GM04503 (cell line): ENCODE measurements at places on chromosomes 1 and 21.
A peak's percentile ranks its signal among the peaks of the same experiment; 100 is the strongest.

GRCh38 chr1:5961601-5962000 is 30.6 kb downstream of the NPHP4 start:
- DNase-seq, result no peak

DNA sequence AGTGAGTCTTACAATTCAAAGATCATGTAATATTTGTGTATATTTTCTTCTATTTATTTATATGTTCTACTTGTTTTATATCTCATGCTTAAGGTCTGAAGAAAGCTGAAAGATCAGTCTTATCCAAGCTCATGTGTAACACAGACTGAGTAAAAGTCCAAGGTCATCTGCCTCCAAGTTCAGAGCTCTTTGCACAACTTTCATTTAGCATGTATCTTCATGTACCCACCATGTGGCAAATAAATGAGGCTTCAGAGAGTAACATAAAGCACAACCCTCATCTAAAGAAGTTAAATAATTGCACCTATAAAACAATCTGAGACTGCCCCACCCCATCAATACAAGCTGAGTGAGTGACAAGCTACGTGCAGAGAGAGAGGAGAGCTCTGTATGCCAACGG is 38.5 kb upstream of the PRDX6 start:
- DNase-seq, result no peak

GRCh38 chr1:161357073-161357472 is 10.6 kb downstream of the CFAP126 start:
- no peak for DNase-seq

DNA sequence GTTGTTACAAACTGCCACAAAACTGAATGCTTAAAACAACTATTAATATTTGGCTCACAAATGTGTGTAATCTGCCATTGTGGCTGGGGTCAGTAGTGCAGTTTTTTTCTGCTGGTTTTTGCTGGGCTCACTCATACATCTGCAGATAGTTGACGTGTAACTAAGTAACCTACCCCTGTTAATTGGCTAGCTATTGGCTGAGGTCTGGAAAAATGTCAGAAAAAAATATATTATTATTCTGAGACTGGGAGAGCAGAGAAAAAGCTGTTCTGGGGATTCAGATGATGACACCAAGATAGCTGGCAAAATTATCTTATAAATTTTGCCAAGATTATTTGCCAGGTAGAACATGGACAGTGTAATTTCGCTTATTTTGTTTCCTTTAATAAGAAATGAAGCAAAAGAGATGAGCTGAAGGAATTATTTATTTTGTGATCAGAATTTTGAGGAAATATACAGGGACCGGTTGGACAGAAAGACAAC is 616.1 kb upstream of the ADAMTS5 start:
- no peak for DNase-seq

DNA sequence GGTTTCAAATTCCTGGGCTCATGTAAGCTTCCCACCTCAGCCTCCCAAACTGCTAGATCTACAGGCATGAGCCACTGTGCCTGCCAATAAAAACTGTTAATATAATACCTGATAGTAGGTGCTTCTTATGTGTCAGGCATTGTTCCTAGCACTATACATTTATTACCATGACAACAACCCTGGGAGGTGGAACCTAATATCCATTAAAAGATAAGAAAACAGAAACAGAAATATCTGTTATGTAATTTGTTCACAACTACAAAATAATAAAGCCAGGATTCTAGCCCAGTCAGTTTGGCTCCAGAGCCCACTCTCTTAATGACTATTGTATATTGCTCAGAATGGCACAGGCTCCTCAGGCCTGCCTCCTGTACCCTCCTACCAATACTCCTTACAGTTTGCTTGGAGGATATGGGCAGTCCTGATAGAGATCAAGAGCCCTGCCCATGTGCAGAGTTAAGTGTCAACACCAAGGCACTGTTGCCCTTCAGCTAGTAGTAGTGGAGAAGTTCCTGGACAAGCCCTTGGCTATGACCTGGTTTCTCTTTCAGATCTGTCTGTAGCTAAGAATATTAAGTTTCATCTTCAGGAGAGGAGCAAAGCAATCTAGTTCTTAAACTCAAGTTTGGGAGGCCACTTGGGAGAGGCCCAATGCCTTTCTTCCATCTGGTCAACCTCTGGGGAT is 22.4 kb downstream of the RPL5 start:
- DNase-seq, result no peak

- DNase-seq, result no peak
Measured at GRCh38 chr1:8021676-8022266, 4.3 kb downstream of the ERRFI1 start.

DNA sequence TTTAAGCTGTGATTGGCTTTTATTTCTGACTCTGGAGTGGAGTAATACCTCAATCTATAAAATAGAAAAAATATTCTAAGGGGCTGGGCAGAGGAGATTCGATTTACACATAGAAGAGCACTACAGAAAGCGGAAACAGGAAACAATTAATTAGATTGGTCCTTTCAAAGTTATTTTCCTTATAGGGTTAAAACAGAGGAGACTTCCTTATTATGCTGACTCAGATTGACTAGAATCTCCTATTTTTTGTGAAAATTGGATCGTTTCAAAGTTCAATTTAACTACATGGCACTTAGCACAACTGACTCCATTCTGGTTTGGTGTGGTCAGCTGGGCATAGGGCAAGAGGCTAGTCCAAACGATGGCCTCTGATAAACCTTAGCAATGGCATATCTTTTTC is 48.3 kb upstream of the NCAM2 start:
- DNase-seq, result no peak

- DNase-seq, result no peak
Measured at GRCh38 chr1:61073871-61074270, 8.5 kb upstream of the NFIA start.

- DNase-seq, result no peak
Measured at GRCh38 chr21:44836666-44837471, 19.0 kb upstream of the SUMO3 start.

- DNase-seq, result no peak
Measured at GRCh38 chr1:166703141-166703540, 136.1 kb upstream of the POGK start.

DNA sequence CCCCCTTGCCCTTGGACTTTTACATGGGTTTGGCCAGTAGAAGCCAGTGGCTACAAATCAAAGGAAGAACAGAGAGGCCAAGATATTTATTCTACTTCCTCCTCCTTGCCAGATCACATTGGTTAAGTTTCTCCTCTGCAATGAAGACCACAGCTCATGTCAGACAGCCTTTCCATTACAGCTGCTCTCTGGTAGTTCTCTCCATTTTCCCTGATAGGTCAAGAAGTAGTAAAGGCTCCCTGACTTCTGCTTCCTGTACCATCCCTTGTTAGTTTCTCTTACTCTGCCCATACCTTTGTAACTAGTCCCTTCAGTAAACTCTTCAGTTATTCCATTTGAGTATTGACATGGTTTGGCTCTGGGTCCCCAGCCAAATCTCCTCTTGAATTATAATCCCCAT is 27.8 kb downstream of the NME7 start:
- no peak for DNase-seq

GRCh38 chr1:6108937-6109614 is 63.4 kb downstream of the KCNAB2 start:
- no peak for DNase-seq

DNA sequence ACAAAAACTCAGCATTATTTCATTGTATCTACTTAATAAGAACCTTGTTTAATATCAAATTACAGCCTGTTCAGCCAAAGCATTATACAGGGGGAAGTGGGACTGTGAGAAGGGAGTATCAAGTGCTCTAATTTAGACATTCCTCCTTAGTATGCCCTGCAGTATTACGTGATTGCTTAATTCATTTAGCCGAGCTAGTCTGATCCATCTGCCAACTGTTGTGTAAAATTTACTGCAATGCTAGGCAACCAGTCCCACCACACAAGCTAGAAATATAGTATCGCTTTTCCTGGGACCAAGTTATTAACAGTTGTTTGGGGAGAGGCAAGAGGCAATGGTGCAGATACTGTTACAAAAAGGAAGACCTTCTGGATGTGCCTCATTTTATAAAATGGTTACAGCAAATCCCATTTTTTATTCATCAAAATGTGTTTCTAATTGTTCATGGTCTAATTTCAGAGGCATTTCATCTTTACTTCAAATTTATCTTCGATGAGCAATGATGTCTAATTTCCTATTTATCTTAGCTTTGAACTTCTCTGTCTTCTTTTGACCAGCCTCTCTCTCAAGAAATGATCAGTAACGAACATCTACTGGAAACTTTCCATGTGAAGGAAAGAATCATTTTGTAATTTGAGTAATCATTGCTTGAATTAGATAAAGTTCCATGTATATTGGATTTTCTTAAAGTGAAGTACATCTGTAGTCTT is 283.3 kb downstream of the DUSP10 start:
- peak; percentile 84 for DNase-seq

- DNase-seq, result no peak
Measured at GRCh38 chr1:8938232-8938999, 7.3 kb upstream of the CA6 start.

GRCh38 chr1:2544093-2544874 is 11.9 kb upstream of the TNFRSF14 start:
- no peak for DNase-seq

DNA sequence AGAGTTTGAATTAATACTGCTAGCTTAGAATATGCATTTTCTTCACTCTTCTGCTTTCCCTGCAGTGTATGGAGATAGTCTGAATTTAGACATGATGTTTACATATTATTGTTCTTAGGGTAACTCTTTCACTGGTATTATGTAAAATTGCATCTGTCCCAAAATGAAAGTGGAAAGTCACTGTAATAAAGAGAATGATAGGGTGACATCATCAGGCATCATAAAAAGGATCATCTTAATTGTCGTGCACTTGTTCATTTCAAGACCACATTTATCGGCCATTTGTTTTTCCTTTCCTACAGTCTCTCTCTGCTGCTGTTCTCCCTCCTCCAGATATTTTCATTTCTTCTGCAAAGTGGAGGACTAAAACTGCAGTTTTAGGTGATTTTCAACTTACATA is 61.9 kb upstream of the ZNF281 start:
- no peak for DNase-seq

DNA sequence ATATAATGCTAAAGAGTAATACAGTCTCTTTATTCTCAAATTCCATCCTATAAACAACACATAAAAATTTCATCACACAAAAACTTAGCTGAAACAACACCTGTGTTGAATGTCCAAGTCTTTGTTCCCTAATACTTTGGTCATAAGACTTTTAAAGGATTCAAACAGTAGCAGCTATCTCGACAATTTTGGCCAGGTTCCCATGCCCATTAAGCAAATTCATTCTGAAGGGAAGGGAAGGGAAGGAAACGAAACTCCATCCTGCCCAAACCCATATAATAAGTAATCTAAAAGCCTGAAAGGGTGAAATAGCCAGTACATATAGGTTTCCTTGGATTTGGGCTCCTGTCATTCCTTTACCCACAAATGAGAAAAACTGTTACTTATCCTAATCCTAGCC is 7.5 kb downstream of the IVNS1ABP start:
- no peak for DNase-seq

DNA sequence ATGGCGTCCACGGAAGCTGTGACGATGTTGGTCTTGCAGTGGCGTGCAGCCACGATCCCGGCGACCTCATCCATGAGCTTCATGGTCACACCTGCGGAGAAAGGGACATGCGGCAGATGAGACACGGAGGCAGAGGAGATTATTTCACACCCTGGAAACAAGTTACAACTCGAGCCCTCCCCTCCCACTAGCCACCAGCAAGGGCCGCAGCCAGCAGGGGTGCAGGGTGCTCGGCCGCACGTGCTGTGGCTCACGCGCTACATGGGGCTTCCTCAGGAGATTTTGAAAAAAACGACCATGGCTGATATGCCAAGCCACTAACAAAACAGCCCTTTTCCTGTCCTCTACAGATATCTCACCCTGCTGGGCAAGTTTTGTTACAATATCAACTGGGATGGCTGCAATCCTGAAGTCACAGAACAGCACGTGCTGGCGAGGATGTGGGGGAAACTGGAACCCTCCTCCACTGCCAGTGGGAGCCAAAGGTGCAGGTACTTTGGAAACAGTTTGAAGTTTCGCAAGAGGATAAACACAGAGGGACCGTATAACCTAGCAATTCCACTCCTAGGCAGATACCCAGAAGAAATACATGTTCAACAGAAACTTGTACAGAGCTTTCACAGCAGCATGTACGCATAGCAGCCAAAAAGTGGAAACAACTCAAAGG is 34.1 kb upstream of the GPR153 start:
- DNase-seq, result no peak

DNA sequence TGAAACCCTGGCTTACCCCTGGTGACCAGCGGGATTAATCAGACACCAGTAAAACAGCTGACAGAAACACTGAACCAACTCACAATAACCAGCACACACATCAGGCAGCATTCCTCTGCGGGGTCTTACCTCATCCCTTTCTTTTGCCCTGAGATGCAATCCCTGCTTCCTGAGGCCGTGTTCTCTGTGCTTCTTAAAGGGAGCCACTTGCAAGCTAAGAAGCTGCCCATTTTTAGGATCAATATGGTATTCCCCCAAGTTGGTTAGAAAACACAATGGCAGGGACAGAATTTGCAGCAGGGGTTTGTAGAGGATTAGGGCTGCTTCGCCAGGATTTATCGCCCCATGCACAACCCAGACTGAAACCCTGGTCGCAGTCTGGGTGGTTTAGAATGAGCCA is 74.7 kb upstream of the OLIG2 start:
- no peak for DNase-seq

DNA sequence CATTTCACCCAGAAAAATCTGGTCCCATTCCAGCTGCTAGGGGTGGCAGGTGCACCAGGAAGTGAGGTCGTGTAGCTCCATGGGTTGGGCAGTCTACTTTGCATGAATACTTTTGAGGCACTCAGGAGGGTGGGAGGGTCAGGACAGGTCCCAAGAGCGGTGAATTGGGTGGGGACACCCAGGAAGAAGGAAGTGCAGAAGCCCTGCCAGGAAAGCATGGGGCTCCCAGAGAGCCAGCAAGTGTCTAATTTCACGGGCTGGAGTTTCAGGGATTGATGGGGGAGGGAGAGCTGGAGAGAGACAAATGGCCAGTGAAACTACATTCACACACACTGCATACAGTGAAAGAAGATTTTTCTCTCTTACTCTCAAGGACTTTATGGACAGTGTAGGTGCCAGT is 137.8 kb downstream of the GALNT2 start:
- DNase-seq, result no peak

DNA sequence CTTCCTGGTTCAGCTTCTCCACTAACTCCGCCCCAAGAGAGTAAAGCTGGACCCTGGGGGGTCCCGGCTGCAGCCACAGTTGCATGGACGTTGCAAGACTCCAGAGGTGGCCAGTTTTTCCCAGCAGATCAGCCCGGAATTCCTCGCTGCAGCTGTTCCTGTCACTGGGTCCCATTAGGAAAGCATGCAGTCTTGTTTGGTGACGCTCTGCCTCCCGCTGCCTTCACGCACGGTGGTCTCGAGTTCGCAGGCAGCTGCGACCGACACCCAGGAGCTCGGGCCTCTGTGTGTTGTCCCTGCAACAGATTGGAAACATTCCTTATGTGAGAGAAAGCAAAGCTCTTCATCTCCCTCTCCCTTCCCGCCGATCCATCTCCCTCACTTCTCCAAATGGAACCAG is 162.8 kb downstream of the PRDM16 start:
- DNase-seq, result no peak

DNA sequence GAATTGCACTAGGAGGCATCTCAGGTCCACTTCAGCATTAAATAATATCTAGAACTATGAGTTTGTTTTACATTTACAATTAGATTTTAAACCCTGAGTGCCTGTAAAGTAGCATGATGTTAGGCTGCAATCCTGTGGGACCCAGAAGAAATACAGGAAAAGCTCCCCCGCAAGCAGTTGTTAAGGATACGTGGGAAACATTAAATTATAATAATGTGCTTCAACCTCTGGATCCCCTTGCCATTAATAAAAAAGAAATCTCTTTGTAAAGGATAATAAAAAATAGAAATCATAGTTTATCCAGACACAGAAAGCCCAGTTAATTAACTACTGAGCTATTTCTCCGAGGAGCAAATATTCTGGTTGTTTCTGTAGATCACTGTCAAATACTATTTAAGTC is 106.0 kb downstream of the PCNX2 start:
- no peak for DNase-seq
